Right hindlimb (tissue), 1 donor: ENCODE measurements at places on chromosomes 3 and 15.

- DNase-seq = no peak
Measured at GRCh38 chr15:85284497-85284896, 95.9 kb upstream of the AKAP13 start.

DNA sequence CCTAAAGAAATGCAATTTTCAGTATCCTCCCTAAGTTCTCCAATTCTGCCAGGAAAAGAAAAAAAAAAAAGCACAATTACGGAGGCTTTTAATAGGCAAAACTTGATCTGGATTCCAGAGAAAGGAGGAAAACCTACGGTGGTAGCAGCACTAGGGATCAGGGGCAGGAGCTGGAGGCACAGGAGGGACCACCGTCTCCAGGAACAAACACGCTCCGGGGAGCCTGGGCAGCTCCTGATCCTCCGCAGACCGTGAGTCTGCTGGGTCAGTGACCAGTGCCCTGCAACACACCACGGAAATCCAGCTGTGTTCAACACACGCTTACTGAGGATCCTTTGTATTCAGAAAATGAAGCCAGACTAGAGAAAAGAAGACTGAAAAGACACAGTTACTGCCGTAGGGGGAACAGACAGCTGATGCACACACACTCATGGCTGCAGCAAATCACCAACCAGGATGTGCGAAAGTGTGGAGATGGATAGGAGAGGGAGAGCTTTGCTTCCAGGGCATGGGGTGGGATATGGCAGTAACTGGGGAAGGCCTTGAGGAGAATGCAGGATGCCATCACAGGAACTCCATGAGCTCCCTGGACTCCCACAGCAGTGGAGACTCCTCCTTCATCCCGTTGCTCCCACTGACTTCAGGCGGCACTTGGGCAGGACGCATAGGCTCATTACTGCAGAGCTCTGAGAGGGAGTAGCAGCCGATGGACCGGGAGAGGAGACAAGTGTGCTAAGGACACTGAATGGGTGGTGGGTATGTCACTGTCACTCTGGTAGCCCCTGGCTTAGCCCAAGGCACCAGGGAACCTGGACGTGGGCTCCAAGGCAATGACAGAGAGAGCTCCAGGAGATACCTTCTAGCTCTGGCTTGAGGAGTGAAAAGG, 167.0 kb downstream of the ATP10A start:
- no peak for DNase-seq

DNA sequence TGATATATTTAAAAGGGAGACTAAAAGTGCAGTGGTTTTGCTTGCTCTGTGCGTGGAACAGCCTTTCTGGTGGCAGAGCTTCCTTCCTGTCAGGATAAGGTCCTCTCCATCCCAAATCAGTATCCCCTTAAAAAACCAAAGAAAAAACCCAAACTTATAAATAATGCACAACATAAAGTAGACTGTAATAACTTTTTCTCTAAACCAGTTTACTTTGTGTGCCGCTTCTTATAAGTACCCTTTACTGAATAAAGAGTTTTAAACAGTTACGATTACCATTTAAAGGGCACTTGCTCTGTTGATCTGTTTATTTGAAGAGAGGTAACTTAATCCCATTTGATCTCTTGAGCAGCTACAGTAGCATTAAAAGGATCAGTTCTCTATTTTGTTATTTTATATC, 2.5 kb downstream of the PIK3CA start:
- DNase-seq = no peak

DNA sequence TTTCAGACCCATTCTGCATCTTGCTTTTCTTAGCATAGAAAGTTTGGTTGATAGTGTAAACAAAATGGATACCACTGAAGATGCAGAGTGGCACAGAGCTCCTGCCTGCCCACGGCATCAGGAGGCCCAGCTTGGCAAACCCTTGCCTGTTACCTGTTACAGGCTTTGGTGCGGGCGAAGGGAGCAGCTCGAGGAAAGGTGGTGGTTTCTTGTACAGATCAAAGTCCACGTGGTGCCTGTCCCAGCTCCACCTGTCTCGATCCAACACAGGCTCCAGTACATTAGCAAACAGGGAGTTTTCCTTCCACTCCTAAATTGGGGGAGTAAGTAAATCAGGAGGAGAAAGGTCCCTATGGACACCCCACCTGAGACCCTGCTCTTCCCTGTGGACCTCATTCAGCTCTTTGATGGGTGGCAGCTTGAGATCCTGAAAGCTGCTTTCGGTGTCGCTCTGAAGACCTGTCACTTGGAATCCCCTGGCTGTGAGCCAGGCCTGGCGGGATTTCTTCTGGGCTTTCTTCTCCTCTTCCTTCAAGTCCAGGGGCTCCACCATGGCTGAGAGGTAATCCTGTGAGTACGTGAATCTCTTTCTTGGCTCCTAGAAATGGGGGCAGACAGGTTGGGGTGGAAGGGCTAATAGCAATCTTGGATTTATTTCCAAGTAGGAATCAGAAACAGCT, 35.7 kb downstream of the ACAD9 start:
- DNase-seq = no peak

DNA sequence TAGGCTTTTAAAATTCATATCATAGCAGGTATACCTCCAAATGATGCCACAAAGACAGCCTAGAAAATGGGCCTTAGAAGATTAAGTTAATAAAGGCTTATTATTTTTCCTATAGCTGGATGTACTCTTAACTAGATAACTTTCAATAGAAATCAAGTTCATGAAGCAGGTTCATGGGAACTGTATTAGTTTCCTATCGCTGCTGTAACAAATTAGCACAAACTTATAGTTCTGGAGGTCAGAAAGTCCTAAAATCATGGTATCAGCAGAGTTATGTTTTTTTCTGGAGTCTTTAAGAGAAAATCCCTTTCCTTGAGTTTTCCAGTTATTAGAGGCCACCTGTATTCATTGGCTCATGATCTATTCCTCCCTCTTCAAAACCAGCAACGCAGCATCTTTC, 269.9 kb downstream of the TIGIT start:
- no peak for DNase-seq

- no peak for DNase-seq
Measured at GRCh38 chr15:77709135-77709886, 76.6 kb upstream of the LINGO1 start.
